Posterior cingulate gyrus (tissue), 11 donors: ENCODE measurements at places on chromosomes 2 and 18.

GRCh38 chr2:33230195-33230594 is 246.3 kb upstream of the RASGRP3 start:
- no peak for DNase-seq

DNA sequence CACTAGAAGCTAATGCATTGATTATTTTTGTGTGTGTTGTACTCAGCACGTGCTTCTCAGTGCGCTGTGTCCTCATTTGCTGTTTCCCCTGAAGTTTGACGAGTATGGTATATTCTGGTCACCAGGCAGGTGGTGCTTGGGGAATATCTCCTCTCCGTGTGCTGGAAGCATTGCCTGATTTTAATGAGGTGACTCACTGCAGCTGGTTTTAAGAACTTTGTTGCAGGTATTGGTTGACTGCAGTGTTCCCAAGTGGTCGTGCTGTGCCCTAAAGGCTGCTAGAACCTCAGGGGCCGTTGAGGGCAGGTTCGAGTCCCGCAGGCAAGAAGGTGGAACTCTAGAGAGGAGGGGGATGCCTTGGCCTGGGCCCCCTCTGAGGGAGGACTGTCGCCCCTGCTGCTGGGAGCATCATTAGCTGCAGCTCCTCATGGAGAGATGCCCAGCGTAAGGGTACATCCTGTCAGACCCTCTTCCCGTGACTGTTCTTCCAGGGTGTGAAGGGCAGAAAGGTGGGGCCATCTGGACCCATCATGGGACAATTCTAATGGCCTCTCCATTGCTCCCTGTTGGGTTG is 82.6 kb downstream of the AGAP1 start:
- DNase-seq, result no peak

GRCh38 chr2:3357926-3358325 is 19.7 kb downstream of the EIPR1 start:
- no peak for DNase-seq

DNA sequence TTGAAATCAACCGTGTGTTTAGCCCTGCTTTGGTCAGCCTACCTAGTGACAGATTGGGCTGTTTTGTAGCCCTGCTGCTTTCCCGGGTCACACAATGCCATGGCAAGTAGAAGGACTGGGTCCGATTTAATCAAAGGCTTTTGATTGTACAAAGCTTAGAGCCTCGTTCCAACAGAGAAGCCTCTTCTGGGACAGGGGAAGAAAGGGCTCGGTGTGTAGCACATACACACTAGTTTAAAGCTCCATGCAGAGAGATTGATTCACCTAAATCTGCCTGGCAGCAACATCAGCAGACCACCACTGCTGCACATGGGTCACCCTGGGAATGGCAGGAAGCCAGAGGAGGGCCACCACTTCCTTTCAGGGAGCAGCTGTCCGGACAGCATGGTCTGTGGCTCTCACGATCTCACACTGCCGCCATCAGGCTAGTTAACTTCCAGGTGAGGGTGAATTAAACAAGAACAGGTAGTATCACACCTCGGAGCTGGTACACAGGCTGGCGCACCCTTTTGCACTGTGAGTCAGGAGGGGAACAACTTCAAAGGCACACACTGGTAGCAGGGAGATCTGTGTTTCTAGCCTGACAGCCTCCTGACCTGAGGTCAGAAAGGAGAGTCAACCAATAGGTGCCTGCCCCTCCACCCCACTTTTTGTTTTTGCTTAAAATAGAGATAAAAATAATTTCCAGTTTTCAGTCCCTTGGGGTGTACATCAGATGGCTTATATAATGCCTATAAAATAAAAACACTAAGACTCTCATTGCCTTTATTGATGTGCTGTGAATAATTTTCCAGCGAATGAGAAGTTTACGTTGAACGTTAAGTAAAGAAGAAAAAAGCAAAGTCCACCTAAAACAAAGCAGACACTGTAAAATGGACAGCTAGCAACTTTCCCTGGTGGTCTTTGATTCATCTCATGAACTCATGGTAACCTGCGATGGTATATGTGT is 108.5 kb downstream of the CDCA7 start:
- no peak for DNase-seq

DNA sequence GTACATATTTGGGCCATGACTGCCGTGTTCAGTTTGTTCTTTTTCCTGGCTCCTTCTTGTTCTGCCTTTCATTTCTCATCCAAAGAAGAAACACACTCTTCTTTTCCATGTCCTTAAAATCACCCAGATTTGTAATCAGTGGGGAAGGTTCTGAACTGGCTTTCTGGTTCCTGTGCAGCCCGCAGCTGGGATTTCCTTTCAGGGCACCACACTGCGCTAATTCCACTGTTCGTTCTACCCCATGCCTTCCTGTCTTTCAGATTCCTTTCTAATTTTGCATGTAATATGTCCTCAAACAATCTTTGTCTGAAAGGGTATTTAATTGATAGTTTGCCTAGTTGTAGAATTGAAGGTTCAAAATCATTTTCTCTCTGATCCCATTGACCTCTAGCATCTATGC is 94.1 kb downstream of the HS1BP3 start:
- DNase-seq, result no peak

DNA sequence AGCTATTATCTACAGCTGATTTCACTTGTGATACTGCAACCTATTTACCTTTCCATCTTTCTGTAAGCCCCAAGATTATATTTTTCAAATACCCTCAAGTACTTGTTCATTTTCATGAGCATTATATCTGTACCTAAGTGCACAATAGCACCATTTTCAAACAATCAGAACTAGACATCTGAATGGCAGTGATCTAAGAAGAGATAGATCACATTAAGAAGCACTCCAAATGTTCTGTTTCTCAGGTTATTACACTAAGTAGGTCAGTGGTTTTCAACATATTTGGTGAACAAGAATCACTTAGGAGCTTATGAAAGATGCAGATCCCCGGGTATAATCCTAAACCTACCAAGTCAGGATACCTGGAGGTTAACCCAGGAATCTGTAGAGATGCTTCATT is 872.7 kb downstream of the DCDC2C start:
- no peak for DNase-seq

DNA sequence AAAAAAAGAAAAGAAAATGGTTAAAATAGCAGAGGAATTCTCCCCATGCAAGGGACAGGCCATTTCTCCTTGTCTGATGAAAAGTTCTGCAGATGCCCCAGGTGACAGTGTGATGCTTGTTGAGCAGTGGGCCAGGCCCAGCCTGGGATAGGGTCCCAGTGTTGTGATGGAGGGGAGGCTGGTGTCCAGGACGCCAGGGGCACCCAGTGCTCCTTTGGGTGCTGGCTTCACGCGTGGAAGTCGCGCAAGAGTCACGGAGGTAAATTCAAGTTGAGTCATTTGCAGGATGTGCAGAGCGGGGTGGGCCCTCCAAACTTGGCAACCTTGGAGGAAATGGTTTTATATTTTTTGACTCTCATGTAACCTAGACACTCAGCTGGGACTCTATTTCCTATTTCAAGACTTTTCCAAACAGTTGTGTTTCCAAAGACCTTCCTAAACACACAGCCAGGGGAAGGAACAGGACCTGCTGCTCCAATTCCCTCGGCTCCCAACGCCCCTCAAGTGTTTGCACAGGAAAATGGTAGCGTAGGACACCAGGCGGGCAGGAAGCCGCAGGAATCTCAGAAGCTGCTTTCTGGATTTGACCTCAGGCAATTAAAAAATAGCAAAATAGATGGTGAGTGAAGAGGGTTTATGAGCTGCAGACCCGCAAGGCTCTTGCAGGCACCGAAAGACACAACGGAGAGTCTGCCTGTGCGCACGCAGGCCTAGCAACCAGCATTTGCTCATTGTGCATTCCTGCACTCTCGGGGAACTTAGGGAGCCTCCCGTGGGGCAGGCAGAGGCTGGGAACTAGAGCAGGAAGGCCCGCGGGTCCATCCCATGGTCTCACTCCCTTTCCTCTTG is 107.1 kb upstream of the ODC1 start:
- DNase-seq, result no peak
